Stimulated activated CD4-positive, alpha-beta T cell treated with anti-CD3 and anti-CD28 coated beads, Interleukin-12 subunit alpha, Interleukin-12 subunit beta, amount 100 ng/mL, for 4 hours (primary cell): ENCODE measurements at places on chromosomes 11 and 22.

DNA sequence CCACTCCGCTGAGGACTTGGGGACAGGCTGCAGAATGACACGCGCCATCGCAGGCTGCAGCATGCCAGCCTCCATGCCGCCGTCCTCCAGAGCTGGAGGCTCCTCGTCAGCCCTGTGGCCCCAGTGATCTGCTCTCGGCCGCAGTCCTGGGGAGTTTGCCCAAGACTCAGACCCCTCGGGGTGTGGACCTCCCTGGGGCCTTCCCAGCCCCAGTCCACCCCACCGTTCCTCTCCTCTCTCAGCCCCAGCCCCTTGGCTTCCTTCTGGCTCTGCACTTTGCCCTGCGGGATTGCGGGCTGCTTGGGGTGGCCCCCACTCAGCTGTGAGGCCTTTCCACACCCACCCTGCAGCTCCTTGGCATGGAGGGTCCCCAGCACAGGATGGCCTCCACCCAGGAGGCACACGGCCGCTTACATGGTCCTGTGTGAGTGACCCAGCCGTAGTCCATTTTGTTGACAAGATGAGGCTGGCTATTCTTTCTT, 414.9 kb downstream of the TBC1D22A start:
- no peak for DNase-seq

DNA sequence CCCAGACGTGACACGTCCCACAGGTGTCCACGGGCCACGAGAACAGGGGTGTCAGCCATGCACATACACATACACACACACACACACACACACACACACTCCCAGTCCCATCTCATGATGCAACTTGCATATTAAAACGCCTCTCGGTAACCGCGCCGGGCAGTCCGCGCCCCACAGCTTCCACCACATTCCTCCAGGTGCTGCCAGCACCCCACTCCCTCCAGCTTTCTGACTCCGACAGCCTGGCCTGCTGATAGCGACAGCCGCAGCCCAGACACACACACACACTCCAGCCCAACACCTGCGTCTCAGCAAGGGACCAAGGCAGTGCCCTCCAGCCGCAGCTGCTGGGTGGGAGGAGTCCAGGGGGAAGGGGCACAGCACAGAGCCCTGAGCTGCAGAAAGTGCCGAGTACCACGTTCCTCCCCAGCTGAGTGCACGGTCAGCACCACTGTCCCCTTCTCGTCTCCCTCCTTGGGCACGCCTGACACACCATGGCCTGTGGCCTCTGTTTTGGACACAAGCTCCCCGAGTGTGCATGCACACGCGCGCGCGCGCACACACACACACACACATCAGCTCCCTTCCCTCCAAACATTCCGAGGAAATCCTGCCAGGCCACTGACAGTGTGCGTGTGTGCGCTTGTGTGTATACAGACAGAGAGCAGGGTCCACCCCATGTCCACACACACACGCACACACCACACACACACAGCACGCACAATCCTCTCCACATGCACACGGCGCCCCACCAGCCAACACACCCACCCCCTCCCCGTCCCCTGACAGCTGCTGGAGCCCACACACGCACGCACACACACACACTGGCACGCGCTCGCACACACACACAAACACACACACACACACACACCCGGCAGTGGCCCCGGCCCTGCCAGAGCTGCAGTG, 1.2 kb downstream of the ELFN2 start:
- no peak for DNase-seq

- DNase-seq, result no peak
Measured at GRCh38 chr11:39971938-39972337, 1487.5 kb downstream of the LRRC4C start.

- DNase-seq, result no peak
Measured at GRCh38 chr11:70490208-70490607, 91.9 kb downstream of the CTTN start.

- no peak for DNase-seq
Measured at GRCh38 chr11:131546218-131546895, 175.9 kb downstream of the NTM start.

DNA sequence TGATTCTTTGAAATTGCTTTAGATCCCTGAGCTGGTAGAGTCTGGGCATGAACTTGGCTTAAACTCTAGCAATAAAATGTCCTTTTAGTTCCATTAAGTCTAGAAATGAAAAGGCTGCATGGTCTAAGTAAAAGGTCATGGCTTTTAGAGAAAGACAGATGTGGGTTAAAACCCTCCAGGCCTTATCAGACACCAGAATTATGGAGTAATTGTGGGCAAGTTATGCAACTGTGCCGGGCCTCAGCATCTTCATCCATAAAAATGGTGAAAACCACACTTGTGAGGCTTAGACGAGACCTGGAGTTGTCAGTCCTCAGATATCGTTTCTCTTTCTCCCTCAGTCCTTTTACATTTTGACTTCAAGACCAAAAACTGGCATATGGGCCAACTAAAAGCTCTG, 597.9 kb upstream of the KIRREL3 start:
- DNase-seq, result no peak

DNA sequence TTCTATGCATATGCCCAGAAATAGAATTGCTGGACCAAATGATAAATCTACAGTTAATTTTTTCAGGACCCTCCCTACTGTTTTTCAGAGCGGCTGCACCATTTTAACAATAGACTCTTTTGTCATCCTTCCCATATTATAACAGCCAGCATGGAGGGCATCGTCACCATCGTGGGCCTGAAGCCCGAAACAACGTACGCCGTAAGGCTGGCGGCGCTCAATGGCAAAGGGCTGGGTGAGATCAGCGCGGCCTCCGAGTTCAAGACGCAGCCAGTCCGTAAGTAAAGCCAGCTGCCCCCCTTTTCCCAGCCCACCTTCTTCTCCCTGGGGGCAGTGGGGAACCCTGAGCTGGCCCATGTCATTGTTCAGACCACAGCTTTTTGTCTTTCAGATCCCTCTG, 79.5 kb upstream of the TTC12 start:
- DNase-seq, result no peak

DNA sequence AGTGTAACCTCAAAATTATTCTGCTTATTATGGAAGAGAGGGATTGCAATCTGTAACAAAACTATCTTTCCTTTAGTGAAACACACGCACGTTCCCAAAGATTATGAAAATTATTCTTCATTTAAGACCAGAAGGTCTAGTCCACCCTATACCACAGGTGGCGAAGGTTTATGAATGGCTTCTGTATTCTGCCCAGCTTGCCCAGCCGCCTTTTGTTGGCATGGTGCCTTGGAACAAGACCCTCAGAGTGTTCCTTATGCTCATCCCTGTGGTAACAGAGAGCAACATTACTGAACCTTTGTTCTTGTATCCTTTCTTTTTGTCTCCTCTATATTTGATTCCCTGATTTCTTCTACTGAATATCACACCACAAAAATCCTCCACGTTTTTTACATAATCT, 116.4 kb downstream of the FAR1 start:
- no peak for DNase-seq

- no peak for DNase-seq
Measured at GRCh38 chr11:66784575-66784974, 55.6 kb upstream of the SPTBN2 start.

DNA sequence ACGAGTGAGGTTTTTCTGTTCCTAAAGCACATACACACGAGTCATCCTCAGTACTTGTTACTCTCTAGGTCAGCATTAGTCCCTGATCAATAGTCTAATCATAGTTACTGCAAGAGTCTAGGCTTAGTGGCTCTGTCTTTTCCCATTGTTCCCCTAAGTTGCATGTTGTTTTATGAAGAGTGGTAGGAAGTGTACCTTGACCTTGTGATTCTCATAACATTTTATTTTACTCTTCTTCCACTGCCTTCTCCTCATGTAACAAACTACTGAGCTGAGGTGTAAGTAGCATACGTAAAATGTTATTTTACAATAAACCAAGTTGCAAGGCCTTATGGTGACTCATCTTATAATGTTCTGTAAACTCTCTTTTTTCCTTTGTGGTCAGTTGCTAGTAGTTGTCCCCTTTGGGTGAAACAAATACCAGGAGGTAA, 15.0 kb downstream of the METTL15 start:
- DNase-seq, result no peak

GRCh38 chr22:24066865-24067264, 55.8 kb downstream of the CABIN1 start:
- DNase-seq, result no peak

GRCh38 chr11:95289378-95290101, 58.5 kb upstream of the SESN3 start:
- DNase-seq, result no peak

DNA sequence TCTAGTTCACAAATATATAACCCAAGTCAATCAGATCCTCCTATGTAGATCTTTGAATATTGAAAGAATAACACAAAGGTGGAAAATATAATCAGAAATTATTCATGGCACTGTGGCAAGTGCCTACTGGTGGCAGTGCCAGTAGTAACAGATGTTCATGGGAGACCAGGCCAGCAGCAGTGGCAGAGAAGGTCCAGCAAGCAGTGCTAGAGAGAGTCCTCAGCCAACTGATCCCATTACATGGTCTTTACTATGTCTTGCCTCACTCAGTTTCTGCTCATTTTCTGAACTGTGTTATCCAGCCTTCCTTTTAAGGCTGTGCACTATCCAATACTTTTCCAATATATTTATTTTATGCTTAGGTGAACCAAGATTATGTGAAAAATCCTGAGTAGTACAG, 124.9 kb downstream of the MRTFA start:
- no peak for DNase-seq

DNA sequence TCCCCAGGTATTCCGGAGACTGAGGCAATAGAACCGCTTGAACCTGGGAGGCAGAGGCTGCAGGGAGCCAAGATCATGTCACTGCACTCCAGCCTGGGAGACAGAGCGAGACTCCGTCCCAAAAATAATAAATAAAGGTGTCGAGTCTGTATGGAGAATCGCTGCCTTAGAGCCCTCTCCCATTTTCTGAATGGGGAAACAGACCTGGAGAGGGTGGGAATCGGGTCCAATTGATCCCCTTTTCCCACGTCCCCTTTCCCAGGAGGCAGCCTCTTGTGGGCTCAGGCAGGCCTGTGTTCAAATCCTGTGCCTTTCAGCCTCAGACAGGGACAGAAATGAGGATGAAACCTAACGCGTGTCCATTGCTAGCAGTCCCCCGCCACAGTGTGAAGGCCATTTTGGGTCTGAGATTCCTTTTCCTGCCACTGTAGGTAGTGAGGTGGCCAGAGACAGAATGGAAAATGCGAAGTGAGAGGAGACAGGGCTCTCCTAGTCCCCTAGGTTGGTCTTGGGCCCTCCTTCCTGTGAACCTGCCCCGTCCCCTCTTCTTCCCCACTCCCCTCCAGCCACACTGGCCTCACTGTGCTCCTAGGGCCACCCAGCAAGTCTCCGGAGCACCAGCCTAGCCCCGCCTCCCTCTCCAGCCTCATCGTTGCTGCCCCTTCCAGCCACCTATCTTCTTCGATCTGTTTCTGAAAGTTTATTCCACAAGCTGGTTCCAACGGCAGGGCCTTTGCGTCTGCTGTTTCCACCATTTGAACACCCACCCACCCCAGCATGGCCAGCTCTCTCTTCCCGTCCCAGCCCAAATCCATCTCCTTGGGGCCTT, 2.7 kb upstream of the POLDIP3 start:
- DNase-seq, result no peak

DNA sequence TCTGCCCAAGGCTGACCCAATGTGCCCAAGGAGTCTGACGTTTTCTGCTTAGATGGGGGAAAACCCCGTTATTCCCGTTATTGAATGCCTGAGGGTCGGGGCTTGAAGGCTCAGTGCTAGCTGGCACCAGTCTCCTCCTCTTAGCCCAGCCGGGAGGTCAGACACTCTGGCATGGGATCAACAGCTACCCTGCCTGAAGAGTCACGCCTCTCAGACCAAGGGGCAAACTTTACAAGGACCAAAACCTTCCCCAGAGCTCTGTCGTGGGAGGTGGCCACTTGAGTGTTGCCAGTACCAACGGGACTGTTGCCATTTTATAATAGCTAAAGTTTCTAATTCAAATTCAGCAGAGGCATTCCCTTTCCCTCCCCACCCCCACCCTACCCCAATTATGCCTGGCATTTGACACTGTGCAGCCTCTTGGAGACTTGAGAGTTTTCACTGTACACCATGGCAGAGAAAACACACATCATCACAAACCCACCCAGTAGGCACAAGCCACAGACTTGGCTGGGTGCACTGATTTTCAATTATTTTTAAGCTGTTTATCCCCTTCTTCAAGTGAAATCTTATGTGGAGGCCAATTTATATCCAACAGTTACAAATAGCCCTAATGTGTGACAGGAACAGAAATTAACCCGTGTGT, 137.5 kb upstream of the SYT13 start:
- DNase-seq, result no peak

DNA sequence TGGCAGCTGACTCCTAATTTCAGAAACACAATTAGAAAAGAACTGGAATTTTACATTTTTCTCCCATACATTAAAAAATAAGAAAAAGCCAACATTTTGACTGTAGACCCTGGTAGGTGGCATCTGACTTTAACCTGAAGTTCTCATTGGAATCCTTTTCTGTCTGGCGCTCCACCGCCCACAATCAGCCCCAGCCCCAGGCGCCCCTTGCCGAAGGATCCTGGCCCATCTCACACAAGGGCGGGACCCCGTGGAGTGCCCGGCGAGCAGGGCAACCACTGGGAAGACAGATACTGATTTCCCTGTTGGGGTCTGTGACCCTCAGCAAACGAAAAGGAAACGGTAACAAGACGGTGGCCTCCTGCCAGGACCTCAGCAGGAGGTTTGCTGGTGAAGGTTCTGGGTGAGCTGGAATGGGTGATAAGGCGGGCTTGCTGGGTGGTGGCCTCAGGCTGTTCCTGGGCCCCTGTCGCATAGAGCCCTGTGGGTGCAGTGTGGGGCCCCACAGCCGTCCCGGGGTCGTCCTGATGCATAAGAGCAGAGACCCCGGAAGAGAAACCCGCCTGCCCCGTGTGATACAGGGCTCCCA, 15.7 kb downstream of the TSPO start:
- DNase-seq, result no peak

DNA sequence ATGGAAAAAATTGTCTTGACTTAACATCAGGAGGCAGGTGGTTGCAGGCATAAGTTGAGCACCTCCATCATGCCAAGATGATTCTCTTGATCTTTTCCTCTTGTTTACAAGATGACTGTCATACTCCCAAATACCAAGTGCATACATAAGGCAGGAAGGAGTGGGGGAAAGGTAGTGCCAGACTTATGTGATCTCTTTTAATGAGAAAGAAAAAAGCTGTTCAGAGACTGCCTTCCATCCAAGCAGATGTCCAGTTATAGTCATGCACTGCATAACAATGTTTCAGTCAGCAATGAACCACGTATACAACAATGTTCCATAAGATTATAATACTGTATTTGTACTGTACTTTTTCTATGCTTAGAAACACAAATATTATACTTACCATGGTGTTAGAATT, 135.7 kb downstream of the EHF start:
- DNase-seq, result no peak
